ENCODE measurements at places on chromosomes 3 and 15.

GRCh38 chr3:42472555-42472954, 29.9 kb upstream of the VIPR1 start:
- DNase-seq = no peak

DNA sequence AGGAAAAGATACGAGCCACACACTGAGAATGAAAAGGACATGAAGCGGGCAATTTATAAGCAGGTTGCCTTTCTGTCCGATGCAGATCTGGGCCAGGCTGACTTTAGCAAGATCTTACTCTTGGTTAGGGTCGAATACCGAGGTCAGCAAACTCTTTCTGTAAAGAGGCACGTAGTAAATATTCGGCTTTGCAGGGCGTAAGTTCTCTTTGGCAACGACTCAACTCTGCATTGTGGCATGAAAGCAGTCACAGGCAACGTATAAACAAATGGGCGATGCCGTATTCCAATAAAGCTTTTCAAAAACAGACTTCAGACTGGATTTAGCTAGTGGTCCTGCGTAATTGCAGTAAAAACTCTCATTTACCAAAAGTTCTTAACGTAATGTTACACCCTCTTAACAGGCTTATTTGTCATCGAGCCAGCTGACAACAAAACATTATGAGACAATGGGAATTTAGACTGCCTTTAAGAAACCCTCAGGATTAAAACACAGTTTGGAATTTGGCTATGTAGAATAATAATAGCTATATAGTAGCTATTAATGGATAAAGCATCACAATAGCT, 13.1 kb upstream of the RPL35A start:
- DNase-seq = no peak

DNA sequence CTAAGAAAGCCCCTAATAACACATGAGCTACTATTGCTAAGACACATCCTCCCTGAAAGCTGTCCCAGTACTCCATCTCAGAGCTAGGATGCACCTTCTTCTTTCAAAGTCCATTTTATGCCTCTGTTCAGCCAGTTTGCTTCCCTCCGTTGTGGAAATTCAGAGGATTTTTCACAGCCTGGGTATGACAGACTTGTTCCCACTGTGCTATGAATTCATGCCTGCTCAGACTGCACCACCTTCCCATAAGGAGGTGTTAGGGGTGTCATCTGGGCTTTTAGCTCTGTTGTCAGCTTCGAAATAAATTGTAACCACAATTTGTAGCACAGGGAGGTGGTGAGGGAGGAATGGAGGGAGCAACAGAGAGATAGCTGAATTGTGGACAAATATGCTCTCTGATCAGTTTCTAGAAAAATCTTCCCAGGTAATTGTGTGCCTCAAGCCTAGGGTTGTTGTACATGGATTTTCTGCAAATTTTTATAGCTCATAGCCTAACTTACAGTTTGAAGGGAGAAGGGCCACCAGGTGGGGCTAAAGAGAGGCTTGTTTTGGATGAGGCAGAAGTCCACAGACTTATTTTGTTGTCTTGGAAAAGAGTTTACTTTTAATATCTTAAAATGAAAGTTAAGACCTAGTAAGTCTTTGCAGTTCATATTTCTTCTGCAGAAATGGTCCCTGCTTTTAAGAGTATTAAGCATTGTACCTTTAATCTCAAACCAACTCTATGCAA, 462.0 kb downstream of the PDCD6IP start:
- no peak for DNase-seq

DNA sequence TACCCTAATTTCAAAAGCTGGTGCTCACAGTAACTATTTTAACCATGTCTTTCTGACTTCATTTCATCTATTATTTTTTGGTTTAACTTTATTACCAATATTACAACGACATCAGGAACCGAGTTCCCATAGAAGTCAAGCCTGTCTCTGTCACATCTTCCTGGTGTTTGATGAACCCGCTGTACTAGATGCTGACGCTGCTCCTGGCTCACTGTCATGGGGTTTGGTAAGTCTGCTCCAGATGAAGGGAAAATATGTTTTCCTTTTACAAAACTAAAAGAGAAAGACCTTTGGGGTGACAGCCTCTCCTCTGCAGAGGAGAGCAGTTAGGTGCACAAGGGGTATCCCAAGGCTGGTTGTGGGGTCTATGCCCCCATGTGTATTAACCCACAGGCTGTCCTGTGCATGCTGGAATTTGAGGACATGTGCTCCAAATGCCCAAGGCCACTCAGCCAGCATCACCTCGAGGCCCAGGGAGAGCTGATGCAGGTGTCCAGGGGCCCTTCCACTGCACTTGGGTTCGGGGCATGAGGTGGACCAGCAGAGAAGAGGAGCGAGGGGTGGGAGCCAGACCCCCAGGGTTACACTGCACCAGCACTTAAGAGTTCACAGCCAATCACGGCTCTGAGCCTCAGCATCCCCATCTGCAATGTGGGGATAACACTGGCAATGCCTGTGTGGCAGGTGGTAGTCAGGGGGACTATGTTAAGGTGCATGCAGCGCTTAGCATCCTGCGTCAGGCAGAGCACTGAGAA, 62.2 kb downstream of the ATP10A start:
- DNase-seq = peak; percentile 64

- DNase-seq = peak; percentile 95
These were observed 74.6 kb downstream of the ITGB5 start for GRCh38 chr3:124812291-124813265.

- no peak for DNase-seq
These were observed 9.0 kb upstream of the THRB start for GRCh38 chr3:24503616-24504113.

DNA sequence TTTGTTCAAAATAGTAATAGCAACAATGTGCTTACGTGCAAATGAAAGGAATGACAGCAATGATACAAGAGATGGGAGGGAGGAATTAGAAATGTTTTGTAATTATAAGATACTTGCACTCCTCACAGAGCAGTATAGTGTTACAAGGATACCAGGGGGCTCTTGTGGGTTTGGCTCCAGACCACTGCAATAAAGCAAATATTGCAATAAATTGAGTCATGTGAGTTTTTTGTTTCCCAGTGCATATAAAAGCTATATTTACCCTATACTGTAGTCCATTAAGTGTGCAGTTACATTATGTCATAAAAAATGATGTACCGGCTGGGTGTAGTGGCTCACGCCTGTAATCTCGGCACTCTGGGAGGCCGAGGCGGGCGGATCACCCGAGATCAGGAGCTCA, 864.3 kb downstream of the NSUN3 start:
- no peak for DNase-seq

DNA sequence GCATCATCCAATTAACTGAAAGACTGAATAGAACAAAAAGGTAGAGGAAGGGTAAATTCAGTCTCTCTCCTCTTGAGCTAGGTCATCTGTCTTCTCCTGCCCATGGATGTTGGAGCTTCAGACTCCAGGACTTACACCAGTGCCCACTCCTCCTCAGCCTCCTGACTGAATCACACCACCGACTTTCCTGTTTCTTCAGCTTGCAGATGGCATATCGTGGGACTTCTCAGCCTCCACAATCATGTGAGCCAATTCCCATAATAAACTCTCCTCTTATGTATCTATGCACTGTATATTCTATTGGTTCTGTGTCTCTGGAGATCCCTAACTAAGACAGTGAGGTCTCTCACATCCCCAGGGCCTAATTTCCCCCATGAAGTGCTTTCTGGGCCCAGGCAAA, 140.4 kb downstream of the CD47 start:
- no peak for DNase-seq

- no peak for DNase-seq
These were observed 43.1 kb downstream of the CEMIP start for GRCh38 chr15:80822256-80822655.

DNA sequence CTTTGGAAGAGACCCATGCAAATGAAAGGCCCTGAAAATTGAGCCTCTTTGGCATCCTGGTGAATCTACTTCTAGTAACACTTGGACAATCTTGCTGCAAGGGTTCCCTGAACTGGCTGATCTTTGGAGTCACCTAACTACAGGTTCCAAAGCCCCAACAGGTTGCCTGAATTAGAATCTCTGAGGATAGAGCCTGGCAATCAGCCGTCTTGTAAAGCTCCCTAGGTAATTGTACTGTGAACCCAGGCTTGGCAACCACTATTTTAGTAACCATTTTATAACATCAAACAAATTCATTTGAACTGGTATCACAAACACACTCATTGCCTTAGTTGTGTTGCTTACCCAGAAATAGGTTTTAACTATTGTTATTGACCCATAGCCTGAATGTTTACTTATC, 20.1 kb downstream of the PAQR9 start:
- peak; percentile 7 for DNase-seq

- peak; percentile 62 for DNase-seq
These were observed 18.7 kb downstream of the OCA2 start for GRCh38 chr15:28080386-28080785.

- no peak for DNase-seq
These were observed 5.9 kb upstream of the KLHL25 start for GRCh38 chr15:85800478-85801123.

GRCh38 chr3:171908731-171909130, 65.6 kb downstream of the TMEM212 start:
- no peak for DNase-seq

DNA sequence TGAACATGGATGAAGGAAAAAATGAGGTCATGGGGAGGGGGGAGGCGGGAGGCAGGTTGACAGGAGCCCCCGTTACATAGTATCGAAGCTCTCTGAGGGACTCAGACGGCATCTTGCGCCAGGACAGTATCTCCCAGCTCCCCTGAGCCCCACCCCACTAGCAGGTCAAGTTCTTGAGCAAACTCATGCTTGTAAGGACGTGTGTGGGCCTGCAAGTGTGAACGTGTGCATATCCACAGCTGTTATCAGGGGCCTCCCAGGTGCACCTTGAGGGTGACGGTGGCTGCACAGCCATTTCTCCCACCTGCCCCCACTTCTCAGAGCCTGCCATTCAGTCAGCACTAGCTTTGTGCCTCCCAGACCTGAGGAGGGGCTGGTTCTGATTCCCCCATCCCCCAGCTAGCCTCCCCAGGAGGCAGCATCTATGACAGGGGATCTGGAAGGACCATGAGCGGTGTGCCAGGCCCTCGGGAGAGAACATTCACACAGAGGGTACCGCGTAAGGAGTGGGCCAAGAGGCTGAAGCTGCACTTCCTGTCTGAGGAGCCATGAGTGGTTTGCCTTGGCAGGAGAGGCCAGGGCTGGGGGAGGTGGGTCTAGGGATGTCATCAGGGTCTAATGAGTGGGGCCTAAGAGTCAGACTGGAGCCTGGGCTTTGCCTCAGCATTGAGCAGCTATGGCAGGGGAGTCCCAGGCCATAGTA, 2.9 kb downstream of the SEMA3F start:
- DNase-seq = no peak

GRCh38 chr15:78983146-78983918, 38.5 kb upstream of the CTSH start:
- DNase-seq = no peak

GRCh38 chr3:23659274-23659673, 146.5 kb upstream of the UBE2E1 start:
- DNase-seq = no peak

- DNase-seq = peak; percentile 47
These were observed 50.4 kb downstream of the COL6A5 start for GRCh38 chr3:130395916-130396315.

DNA sequence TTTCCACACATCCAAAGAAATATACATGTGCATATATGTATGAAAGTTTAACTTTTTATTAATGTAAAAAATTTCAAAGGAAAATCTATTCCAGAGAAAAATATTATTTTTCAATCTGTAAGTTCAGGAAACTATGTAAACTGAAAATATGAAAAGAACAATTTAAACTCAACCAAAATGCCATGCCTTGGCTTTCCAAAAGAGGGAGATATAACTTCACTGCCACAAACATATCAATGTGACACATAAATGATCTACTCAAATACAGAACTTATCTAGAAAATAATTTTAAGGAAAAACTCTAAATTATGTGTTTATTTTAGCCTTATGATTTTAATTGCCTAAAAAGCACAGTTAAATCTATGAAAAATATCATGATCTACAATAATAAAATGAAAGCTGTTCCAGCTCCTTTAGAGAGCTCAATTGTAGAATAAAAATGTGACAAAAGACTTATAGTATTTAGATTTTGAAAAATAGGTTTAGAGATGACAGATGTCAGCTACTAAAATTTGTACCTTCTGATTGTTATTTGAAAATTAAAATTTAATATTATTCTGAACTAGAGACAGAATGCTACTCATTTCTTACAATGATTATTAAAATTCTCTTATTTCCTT, 94.8 kb downstream of the GBE1 start:
- DNase-seq = no peak

- no peak for DNase-seq
These were observed 56.3 kb downstream of the CORO2B start for GRCh38 chr15:68635141-68635540.

DNA sequence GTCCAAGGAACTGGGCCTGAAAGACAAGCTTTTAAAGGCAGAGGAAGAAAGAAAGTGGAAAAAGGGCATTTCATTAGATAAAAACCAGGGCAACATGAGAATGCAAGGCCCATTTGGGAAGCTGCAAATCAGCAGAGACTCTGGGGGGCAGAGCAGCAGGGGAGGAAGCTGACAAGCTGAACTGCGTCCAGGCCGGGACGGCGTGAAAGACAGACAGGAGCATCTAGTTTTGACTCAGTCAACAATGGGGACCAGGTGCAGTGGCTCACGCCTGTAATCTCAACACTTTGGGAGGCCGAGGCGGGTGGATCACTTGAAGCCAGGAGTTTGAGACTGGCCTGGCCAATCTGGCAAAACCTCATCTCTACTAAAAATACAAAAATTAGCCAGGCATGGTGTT, 69.9 kb downstream of the CDC25A start:
- no peak for DNase-seq

- DNase-seq = no peak
These were observed 49.1 kb downstream of the IQCH start for GRCh38 chr15:67303490-67304363.

DNA sequence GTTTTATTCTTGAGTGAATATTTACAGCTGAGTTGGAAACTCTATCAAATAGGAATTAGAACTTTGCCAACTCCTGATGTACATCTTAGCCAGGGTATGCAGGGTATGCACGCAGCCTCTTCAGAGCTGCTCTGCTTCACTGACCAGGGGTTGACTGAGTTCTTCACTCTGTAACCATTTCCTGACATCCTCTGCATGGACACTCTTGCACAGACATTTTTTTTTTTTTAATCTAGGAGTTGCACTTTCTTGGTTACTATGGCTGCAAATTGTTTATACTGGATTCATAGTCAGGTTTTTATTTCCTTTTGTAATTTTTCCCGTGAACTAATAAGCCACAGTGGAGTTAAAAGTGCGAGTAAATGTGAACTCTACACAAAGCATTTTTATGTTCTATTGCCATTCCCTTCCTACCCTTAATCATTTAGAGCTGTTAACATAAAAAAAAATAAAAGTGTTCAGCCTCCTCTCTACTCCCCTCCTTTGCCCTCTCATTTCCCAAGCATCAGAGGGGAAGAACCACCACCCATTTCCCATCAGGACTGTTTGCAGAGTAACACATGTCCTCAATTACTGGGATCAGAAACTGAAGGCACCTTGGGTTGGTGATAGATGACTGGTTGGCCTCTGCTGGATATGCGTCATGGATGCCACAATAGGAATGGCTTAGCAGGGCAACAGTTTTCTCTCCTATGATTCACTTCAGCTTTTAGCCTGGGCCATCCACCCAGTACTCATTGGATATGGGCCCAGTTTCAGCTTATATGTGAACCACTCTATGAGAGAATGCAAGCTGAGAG, 54.0 kb downstream of the DUT start:
- no peak for DNase-seq

All from esophagus muscularis mucosa (tissue), 4 donors.